Dermis microvascular lymphatic vessel endothelial cell (primary cell): ENCODE measurements at places on chromosomes 1 and 21. TPM values are rescaled to one million over a fixed set of nuclear protein-coding genes. Genes with fewer than 3 reads are reported as not detected.

GRCh38 chr1:107141491-107142126 lies 770 bp downstream of the NTNG1 start:
- peak; percentile 7 for DNase-seq

- DNase-seq: peak; percentile 78
Measured at GRCh38 chr1:169745015-169745861, 11.4 kb upstream of the SELE start.

DNA sequence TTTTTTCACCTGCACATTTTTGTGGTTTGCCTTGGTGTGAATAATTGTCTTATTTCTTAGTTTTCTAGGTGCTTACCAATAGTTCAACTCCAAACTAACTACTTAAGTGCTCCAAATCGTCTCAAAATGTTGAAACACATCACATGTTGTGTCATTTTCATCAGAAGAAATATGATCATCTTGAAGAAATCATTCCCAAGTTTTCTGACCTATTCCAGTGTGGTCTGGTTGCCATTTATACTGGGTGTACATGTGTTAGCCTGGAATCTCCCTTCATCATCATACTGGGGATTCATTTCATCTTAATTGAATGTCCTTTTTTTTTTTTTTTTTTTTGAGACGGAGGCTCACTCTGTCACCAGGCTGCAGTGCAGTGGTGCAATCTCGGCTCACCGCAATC lies 67.0 kb downstream of the EIF2B3 start:
- DNase-seq: no peak

GRCh38 chr1:157086299-157086698 lies 13.3 kb downstream of the ETV3L start:
- DNase-seq: no peak

AMY1A gene
- not detected in 2 replicates for total RNA-seq

EDN2 gene
- total RNA-seq: not detected in 2 replicates

HPCAL4 gene
- total RNA-seq: not detected in 2 replicates
